ACHN (cell line): ENCODE measurements at places on chromosomes 2 and 18.

DNA sequence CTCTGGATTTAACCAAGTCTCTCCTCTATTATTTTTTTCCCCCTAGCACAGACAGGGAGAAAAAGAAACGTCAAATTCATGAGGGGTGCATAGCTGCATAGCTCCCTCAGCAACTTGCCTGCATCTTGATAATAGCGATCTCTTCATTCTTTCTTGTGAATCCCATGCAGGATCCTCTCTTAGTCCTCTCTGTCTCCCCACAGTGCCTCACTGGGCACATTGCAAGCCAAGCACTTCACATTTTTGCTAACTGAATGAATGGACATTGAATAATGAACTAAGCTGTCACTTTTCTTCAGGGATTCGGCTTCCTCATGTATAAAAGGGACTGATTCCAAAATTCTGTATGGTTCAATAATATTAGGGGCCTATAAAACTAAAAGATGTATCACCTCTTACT is 2.9 kb upstream of the EPB41L3 start:
- peak; percentile 57 for DNase-seq

GRCh38 chr18:30192216-30192615 is 850.3 kb downstream of the DSC3 start:
- peak; percentile 9 for DNase-seq

DNA sequence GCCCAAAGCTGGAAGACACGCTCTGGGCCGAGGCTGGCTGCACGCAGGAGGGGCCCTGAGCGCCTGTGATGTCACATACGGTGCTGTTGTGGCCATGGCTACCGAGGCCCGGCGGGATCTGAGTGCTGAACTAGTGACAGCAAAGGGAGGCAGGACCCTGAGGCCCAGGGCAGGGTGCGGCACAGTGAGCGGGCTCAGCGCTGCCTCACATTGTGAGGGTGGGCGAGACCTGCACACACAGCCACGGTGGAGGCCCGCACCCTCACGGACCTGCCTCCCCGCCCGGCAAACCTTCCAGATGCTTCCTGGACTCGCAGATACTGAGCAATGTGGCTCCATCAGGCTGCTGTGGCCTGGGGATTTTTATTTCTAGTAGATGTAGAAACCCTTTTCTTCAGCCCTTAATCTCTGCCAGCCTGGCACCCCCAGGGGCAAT is 133.8 kb upstream of the CTDP1 start:
- no peak for DNase-seq

DNA sequence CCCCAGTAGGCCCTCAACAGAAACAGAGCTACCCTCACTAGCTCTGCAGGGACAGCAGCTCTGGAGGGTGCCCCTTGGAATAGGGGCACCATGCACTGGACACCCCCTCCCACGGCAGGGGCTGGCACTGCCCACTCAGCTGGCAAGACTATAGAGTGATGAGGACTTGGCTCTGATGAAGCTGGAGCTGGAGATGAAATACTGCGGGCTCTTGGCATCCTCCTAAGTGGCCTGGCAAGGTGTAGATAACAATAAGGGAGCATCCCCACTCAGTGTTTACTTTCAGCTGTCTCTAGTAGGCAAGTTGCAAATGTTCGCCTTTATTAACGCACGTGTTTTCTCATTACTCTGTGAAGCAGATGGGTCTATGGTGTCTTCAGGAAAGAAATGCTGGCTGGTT is 92.7 kb downstream of the PDCL3 start:
- DNase-seq, result no peak

- no peak for DNase-seq
Measured at GRCh38 chr18:31979714-31980113, 36.8 kb upstream of the TRAPPC8 start.

DNA sequence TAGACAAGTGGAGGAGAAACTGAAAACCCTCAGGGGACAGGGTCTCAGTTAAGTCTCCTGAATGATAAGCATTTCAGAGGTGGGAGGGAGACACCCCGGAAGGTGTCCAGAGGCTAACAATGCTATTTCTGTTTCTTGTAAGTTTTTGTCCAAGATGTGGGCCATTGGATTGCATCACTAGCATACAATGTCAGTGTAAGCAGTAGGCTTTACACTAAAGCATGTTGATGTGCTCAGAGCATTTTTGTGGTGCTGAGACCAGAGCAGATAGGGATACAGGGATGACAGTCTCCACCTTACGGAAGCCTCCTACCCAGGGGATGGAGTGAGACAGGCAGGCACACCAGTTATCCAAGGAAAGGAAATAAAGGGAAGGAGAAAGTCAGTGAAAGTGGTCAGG is 2.2 kb upstream of the IL1R1 start:
- DNase-seq, result no peak
